ENCODE measurements at places on chromosomes 3 and 15.

GRCh38 chr3:98657457-98657856 lies 64.0 kb upstream of the CPOX start:
- DNase-seq: peak; percentile 3

DNA sequence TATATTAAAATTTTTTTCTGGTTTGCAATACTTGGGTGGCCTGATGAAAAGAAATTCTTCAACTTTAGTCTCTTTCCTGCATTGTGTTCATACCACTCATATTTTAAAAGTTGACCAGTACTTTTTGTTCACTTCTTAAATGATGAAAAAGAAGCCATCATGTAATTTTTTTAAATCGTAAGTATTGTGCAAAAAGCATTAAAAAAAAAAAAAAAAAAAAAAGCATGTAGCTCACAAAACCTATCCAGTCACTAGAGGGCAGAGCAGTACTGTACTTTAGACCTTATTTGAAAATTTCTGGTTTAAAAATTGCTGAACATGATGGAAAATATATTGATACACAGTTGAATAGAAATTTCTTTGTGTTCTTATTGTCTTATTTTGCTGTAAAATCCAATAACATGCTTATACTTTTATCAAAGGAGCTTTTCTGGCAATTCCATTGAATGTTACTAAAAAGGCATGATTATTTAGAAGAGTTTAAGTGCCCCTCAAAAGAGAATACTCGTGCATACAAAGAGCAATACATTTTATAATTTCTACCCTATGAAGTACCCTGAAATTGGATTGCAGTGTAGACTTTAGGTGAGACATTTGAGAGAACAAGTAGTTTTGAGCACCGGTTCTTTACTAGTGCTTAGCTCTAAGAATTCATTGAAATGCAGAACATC lies 137.7 kb downstream of the BBX start:
- DNase-seq: no peak

GRCh38 chr3:89098173-89098572 lies 9.2 kb upstream of the EPHA3 start:
- no peak for DNase-seq

GRCh38 chr3:45987368-45988291 lies 8.0 kb downstream of the FYCO1 start:
- DNase-seq: no peak

DNA sequence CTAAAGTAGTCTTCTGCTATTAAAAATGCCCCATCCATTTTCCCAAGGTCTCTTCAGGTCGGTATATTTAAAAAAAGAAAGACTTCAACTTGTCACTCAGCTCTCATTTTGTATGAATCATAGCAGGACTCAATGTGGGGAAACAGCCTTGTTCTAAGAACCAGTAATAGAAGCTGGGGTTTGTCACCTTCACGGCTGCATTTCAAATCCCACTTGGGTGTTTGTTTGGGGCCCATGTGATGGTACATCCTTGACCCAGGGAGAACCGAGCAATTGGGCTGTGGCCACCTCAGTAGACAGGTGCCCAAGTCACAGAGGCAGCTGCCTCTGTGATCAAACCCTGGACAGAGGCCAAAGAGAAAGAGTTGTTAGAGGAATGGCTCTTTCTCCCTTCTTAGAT lies 70.3 kb upstream of the ARL8B start:
- DNase-seq: no peak

DNA sequence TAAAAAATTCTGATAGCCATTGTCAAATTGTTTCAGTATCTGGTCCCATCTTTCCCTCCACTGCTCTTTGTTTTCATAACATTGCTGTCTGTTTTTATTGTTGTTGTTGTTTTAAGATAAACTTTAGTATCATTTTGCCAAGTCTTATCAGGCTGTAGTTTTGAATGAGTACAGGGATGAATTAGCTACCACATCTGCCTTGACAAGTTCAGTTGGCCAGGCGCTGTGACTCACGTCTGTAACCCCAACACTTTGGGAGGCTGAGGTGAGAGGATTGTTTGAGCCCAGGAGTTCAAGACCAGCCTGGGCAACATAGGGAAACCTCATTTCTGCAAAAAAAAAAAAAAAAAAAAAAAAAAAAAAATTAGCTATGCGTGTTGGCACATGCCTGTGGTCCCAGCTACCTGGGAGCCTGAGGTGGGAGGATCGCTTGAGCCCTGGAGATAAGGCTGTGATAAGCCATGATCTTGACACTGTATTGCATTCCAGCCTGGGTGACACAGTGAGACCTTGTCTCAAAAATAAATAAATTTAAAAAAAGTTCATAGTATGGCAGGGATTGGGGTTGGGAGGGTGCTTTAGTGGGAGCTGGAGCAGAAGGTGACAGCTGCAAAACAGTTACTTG lies 8.3 kb upstream of the ANKDD1A start:
- no peak for DNase-seq

DNA sequence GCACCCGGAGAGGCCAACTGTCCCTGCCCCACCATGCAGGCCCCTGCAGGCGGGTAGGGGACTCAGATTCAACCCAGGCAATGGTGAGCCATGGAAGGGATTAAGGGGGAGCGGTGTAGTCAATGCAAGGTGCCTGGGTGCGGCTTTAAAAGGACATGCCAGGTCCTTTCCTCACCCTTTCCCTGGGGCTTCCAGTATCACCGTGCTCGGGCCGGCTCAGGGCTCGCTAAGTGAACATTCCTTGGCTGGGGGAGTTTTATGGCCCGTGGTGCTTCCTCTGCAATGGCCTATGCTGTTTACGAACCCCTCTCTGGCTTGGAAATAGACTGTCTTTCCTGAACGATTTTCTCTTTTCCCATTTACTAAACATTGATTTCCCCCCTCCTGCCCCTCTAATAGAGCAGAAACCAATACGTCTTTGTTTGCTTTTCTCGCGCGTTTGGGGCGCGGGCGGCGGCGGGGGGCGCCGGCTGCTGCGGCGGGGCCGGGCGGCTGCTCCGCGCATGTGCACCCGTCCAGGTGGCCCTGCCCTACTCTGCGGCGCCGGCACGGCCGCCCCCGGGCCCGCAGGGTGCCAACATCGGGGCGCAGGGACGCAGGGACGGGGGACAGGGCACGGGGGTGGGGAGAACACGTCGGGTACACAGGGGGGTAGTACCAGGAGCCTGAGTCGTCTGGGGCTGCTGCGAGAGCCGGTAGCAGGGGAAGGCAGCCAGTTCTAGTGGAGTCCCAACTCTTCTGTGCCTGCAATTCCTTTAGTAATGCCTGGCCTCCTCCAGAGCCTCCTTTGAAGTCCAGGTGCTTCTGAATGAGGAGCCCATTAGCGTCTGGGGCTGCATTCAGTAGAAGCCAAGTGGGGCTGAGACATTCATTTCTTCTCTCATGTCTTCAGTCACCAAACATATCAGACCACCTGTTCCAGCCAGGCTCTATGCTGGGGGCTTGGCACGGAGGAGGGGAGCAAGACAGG lies 26.9 kb upstream of the CACNA2D2 start:
- DNase-seq: no peak

DNA sequence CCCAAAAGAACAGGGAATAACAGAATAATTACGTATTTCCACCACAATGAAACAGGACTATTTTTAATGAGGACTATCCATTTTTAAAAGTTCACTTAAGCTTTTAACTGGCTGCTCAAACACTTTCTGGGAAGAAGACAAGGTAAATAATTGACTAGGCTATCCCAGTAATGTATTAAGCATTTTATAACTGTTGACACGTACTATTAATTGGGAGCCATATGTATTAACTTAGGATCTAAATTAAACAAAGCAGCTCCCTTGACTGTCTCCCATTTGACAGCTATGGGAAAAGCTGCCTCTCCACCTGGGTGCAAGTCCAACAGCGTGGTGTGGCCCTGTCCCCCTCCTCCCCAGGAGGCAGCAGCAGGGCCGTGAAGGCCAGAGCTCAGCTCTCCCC lies 36.1 kb downstream of the MYO5C start:
- DNase-seq: no peak

DNA sequence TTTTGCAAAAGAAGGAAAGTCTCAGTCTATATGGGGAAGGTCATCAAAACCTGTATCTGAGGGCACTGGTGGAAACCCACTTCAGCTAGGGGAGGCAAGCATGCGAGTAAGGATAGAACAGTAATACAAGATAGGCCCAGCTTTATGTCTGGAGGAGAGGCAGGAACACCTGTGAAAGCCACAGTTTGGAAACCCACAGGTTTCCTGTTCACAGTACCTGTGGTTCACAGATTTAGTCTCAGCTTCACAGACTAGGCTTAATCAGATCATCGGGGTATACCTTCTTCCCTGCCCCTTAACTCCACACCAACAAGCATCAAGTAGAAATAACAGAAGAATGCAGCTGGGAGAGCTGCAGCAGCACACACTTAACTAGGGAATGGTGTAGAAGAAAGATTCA lies 36.2 kb downstream of the C2CD4B start:
- DNase-seq: no peak

- DNase-seq: peak; percentile 80
Measured at GRCh38 chr15:93072411-93073394, 16.3 kb downstream of the RGMA start.

- DNase-seq: no peak
Measured at GRCh38 chr15:43330780-43331087, 361 bp upstream of the LCMT2 start.

- no peak for DNase-seq
Measured at GRCh38 chr3:50260942-50261441, 8.0 kb upstream of the SEMA3B start.

DNA sequence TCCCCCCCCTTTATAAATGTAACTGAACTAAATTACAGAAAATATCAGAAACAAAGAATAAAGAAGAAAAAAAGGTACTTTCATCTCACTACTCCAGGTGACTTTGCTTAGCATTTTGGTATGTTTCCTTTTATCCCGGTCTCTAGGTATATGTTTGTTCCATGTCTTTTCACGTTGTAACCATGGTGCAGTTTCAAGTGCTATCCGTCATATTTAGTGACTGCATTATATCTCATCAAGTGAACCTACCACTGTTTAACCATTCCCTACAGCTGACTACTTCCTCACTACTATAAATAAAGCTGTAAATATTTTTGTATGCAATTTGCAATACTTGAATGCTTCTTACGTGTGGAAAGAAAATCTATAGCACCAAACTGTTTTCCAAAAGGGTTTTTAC lies 2.2 kb downstream of the BTBD1 start:
- no peak for DNase-seq

- no peak for DNase-seq
Measured at GRCh38 chr3:51887620-51888019, 12.2 kb upstream of the IQCF5 start.

DNA sequence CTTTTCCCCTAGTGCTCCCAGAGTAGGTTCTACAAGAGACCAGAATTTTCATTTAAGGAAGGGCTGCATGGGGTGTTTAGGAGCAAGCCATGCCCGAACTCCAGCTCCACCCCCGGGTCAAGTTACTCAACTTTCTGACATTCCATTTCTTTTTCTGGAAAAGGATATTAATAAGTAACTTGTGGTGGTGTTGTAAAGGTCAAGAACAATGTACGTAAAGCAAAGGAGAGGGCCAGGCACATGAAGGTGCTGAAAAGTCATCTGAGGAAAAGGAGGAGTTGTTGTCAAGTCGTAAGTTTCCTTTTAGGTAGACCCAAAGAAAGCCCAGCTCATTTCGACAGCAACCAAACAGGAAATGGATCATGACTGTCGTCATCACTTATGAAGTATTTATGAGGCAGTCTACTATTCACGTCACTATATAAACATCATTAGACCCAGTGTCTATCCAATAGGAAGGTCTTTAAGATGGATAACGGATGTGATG lies 319.6 kb upstream of the IL12A start:
- DNase-seq: no peak

DNA sequence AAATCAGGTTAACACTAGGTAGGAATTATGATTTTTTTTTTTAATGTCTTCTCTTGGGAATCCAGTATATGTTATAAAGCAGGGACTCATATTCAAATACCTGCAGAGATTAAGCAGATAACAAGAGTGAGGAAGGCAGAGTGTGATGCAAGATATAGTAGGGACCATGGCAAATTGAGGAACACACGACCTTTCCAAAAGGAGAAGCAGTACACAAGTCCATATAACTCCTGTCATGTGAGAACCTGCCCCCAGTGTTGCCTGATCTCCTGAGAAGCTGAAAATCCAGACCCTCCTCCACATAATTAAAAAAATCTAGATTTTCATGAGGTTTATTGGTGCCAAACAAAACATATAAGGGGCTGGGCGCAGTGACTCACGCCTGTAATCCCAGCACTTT lies 3.6 kb downstream of the RFC4 start:
- no peak for DNase-seq

- DNase-seq: no peak
Measured at GRCh38 chr3:60010781-60011180, 961.0 kb upstream of the CFAP20DC start.

DNA sequence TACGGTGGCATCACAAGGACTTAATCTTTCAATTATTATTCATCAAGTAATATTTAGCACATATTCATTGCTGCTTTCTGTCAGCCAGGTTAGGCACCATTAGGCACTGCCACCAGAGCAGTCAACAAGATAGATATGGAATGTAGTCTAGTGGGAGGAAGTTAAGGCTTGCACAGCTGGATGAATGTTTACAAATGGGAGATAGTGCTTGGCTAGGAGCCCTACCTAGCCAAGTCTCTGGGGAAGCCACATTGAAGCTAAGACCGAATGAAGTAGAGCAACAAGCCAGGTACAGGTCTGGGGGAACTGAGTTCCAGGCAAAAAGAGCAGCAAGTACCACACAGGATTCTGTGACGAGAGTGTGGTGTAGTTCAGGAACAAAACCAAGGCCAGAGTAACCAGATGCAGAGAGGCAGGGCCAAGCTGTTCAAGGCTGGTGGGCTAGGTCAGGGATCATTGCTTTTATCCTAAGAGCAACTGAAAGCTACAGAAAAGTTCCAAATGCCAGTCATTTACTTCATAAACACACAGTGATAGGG lies 33.4 kb upstream of the SCAANT1 start:
- DNase-seq: no peak

DNA sequence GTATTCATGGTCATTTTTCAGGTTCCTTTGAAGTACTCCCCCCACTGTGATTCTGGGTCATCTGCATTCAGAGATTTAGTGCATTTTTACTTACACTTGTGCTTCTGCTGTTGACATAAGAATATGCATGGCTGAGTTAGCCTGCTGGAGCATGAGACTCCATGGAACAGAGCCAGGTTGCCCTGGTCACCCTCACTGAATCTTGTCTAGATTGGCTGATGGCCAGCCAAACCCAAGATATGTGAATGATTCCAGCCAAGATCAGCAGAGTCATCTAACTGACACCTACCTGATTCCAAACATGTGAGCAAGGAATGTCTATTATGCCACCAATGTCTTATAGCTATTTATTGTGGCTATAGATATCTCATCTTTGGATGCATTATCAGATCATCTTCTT lies 25.1 kb downstream of the DTWD1 start:
- no peak for DNase-seq

GRCh38 chr15:80241508-80241907 lies 10.5 kb downstream of the CTXND1 start:
- no peak for DNase-seq

DNA sequence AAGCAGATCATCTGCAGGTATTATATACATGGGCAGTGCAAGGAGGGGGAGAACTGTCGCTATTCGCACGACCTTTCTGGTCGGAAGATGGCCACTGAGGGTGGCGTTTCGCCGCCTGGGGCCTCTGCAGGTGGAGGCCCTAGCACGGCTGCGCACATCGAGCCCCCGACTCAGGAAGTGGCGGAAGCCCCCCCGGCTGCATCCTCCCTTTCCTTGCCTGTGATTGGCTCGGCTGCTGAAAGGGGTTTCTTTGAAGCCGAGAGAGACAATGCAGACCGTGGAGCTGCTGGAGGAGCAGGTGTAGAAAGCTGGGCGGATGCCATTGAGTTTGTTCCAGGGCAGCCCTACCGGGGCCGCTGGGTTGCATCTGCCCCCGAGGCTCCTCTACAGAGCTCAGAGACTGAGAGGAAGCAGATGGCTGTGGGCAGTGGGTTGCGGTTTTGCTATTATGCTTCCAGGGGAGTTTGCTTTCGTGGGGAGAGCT lies 639 bp downstream of the MKRN3 start:
- peak; percentile 58 for DNase-seq

- no peak for DNase-seq
Measured at GRCh38 chr3:55880357-55880756, 393.3 kb upstream of the WNT5A start.
